ENCODE measurements at places on chromosomes 7 and 10. TPM values are rescaled to one million over a fixed set of nuclear protein-coding genes. Genes with fewer than 3 reads are reported as not detected.

CHRM2 gene
- total RNA-seq, result not detected

IPMK gene
- 5.4 TPM for total RNA-seq

PNLIP gene
- total RNA-seq, result not detected

EMX2 gene
- not detected for total RNA-seq

CD36 gene
- total RNA-seq, result not detected

MMD2 gene
- not detected for total RNA-seq

KIF5B gene
- 61.5 TPM for total RNA-seq

TFEC gene
- 0.20 TPM for total RNA-seq

SUN3 gene
- 0.98 TPM for total RNA-seq

ELFN1 gene
- total RNA-seq, result not detected

CELF2 gene
- total RNA-seq, result 175 TPM

CAMK1D gene
- 12.5 TPM for total RNA-seq

CLDN3 gene
- total RNA-seq, result not detected

FBXO24 gene
- 1.5 TPM for total RNA-seq

CNTNAP2 gene
- not detected for total RNA-seq

IGFBP1 gene
- total RNA-seq, result not detected

DENND2A gene
- total RNA-seq, result not detected

CPEB3 gene
- total RNA-seq, result 2.3 TPM

SPACDR gene
- 2.3 TPM for total RNA-seq

XPNPEP1 gene
- total RNA-seq, result 69.4 TPM

SLC18A3 gene
- total RNA-seq, result not detected

GIMAP5 gene
- total RNA-seq, result 139 TPM

MRC1 gene
- total RNA-seq, result not detected

WDR86 gene
- total RNA-seq, result 0.13 TPM

ZNHIT1 gene
- total RNA-seq, result 62.7 TPM

SLC16A9 gene
- 0.10 TPM for total RNA-seq

ZNF92 gene
- total RNA-seq, result 15.9 TPM

PRKG1 gene
- total RNA-seq, result not detected

GRM3 gene
- not detected for total RNA-seq

GNA12 gene
- total RNA-seq, result 17.7 TPM

FKBP6 gene
- not detected for total RNA-seq

Measured in activated naive CD4-positive, alpha-beta T cell treated with anti-CD3 and anti-CD28 coated beads, Interleukin-2, amount 10 ng/mL, durations not matched to agents 5 hours and 36 hours (primary cell).